ENCODE measurements at places on chromosomes 11 and 22. TPM values are rescaled to one million over a fixed set of nuclear protein-coding genes. Genes with fewer than 3 reads are reported as not detected.

The MS4A6E gene
- not detected for total RNA-seq

The OTUB1 gene
- total RNA-seq, result 140 TPM

The TRIM49D2 gene
- not detected for total RNA-seq

The NXPE4 gene
- total RNA-seq, result not detected

The APOBEC3H gene
- not detected for total RNA-seq

The CFAP300 gene
- total RNA-seq, result 11.3 TPM

The VSIG10L2 gene
- total RNA-seq, result not detected

The TRAF6 gene
- total RNA-seq, result 25.5 TPM

The CARD18 gene
- total RNA-seq, result not detected

The NNMT gene
- 0.64 TPM for total RNA-seq

The HBG1 gene
- not detected for total RNA-seq

The ASPHD2 gene
- total RNA-seq, result 1.4 TPM

The C11orf52 gene
- total RNA-seq, result 1.5 TPM

The PRSS23 gene
- total RNA-seq, result 12.1 TPM

The OR10D3 gene
- not detected for total RNA-seq

The PHETA2 gene
- 0.70 TPM for total RNA-seq

The C11orf21 gene
- total RNA-seq, result not detected

The C22orf31 gene
- not detected for total RNA-seq

The SLC17A6 gene
- not detected for total RNA-seq

The PSMD13 gene
- total RNA-seq, result 199 TPM

The MMP8 gene
- 0.33 TPM for total RNA-seq

The CCDC188 gene
- total RNA-seq, result not detected

GRCh38 chr11:107590460-107591377, at the start of gene ELMOD1:
TSS of gene ELMOD1 (plus strand) at chr11:107591147. CDS start at chr11:107618190, 27,043 bp downstream.
- peak; percentile 65 for DNase-seq

DNA sequence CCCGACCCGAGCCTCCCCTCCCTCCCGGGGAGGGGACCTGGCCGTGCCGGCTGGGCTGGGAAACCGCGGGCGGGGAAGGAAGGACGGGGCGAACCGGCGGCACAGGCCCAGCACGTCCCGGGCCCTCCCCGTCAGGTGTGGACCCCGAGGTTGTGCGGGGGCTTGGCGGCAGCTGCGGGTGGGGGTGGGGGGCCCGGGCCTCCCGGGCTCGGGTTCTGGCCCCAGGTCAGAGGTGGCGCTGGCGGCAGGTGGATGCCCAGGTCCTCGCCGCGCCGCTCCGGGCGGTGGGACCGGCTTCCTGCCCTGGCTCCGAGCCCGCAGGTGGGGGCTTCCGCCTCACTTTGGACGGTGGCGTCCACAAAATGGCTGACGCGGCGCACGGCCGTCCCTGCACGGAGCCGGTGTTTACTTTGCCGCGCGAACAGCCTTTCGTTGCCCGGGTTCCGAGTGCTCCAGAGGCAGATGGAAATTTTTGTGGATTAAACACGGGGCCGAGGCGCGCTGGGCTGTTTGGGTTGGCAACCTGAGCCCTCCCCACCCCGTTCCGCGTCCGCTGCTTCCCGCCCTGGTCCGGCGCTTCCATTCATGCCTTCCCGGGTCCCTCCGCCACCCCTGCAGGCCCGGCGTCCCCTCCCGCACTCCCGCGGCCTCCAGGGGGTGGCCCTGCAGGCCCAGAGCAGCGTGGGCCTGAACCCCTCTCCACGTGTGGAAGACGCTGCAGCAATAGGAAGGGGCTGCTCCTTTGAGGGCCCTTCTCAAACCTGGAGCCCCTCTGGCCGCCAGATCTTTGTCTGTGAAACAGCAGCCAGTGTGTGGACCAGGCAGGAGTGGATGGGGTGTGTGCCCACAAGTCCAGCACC, 92.0 kb upstream of the KCNQ1OT1 start:
- DNase-seq, result no peak

DNA sequence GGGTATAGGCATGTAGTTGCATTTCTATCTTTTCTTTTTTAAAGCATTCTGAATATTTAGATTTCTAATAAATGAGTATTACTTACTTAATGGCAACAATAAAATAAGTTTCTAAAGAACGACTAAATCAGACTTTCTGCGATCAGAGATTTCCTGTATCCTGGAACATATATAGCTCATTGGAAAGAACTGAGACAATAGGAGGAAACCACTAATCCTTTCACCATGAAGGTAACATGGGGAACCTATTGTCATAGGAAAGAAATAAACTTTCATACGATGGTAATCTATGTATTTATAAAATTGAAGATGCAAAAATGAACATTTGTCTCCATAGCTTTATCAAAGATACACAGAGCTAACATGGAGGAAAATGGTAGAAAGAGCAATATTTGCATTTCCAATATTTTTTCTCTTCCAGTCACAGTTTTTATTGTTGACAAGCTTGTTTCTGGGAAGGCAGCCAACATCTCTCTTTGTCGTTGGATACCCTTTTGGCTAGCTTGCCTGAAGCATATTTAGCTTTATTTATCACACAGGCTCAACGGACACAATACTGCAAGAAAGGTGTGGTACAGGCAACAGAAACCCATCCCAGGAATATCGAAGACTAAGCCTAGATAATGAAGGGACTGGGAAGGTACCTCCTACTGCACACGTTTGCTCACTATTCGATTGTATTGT, 293.3 kb upstream of the MPPED2 start:
- peak; percentile 61 for DNase-seq

- peak; percentile 88 for DNase-seq
These were observed 101.2 kb upstream of the HSD17B12 start for GRCh38 chr11:43579171-43579918.

- no peak for DNase-seq
These were observed 110.0 kb downstream of the TIMP3 start for GRCh38 chr22:32911503-32911902.

DNA sequence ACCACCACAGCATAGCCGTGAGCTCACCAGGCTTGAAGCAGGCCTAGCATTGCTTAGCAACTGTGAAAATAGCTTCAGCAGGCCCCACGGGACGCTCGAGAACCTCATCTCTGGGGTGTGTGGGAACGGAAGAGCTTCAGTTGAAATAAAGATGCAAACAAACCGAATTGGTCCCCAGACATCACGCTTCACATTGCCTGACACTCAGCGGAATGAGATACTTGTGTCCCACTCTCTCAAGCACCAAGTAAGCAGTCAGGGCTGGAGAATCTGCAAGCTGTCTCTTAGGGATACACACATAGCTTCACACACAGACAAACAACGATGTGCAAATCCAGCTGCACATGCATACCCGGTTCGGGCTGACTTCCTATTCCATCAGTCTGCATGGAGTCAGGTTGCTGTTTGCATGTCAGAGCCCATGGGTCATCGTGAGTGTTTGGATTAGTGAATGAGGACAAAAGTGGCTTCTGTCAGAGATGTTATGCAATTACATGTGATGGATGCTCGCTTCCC, 205.7 kb downstream of the SNX19 start:
- DNase-seq, result no peak

DNA sequence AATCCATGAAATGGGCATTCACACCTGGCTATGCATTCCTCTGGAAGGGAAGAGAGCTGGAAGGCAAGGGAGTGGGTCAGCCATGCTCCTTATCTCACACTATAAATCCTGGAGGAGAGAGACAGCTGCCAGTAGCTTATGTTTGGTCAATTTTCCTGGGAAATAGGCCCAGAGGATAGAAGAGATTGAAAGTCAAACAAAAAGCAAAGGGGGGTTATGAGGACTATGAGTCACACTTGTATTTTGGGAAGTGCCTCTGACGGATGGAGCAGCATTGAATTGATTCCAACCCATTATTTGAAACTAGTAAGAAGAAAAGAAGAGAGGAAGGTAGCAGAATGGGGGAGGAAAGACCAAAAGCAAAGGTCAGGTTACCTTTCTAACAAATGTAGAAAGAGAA, 25.0 kb downstream of the SNX19 start:
- no peak for DNase-seq

DNA sequence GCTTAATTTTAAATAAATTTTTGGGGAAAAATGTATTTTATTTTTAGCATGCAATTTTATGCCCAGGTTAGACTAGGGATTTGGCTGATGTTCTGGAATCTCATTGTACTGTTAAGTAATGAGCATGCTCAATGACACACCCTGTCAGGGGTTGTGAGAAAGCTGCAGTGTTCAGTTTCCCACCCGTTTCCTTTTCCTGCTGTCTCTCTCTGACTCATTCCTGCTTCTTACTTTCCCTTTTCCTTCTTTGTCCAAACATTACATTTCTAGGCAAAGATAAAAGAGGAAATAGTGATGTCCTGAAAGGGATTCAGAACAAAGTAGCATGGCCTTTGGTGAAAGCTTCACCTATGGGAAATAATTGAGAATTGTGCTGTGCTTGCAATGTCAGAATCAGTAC, 22.7 kb downstream of the OOSP3 start:
- DNase-seq, result peak; percentile 72

GRCh38 chr11:119759324-119759723, 30.3 kb upstream of the NECTIN1 start:
- DNase-seq, result peak; percentile 53

- DNase-seq, result no peak
These were observed at the start of gene SHANK3 for GRCh38 chr22:50672471-50673230. TSS of gene SHANK3 (plus strand) at chr22:50672823.

DNA sequence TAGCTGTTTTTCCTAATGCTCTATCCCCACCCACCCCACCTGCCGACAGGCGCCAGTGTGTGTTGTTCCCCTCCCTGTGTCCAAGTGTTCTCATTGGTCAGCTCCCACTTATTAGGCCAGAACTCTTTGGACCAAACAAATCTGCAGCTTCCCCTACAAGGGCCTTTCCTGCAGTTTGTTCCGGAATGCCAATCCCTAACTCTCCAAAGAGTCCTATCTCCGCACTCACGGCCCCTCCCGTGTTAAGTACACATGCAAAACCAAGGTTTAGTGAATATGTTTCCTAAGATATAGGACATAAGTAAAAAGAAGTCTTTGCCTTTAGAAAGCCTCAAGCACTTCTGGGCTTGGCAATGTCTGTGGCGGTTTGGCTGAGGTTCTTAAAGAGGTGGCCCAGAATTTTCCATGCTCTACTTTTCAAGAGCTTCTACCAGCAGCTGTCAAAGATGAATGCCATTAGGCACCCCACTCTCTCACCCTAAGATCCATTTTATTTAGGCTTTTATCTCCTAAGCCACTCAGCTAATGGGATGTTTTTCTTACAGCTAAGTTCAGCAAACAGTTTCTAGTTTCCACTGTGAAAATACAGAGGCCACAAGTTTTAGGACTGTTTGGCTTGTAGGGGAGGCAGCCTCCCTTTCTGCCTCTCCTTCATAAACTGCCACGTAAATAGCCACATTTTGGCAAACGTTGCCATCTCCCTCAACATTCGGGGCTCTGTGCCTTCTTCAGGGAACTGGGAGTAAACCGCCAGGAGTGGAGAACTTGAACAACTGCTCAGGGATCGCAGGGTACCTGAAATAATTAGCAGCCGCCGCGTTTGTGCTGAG, 1.6 kb downstream of the CD59 start:
- DNase-seq, result no peak

DNA sequence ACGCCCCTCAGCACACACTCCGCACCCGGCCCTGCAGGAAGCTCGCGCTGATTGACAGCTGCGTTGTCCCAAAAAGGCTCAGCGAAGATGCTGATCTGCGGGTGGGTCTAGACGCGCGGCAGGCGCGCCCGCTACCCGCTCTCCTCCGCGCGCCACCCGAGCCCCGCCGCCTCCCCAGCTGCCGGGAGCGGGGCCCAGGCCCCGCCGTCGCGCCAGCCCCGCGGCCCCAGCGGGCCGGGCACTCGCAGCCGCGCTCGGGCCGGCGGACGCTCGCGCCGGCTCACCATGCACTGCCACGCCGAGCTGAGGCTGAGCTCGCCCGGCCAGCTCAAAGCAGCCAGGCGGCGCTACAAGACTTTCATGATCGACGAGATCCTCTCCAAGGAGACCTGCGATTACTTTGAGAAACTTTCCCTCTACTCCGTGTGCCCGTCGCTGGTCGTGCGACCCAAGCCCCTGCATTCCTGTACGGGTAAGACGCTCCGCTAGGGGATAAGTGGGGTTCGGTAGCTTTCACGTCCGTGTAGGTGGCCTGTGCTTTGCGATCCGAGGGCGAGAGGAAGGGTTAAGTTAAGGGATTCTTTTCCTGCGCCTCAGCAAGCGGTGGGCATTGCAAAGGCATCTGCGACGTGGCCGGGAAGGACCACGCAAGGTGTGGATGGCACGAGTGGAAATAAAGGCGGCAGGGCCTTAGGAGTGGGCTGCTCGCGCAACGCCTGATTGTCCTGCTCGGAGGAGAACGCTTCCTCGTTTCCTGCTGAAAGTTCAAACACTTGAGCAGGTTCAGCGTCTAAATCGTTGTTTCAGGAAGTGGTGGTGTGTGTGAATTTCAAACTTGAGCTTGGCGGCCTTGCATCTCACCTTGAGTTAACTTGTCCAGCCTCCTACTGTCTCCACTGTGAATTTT, at the start of gene BARX2:
BARX2 (plus strand) TSS at position 98 of the 907 bp plus-strand sequence; CDS start at position 286, 188 bp downstream.
- DNase-seq, result peak; percentile 94

GRCh38 chr22:16838073-16838472, 12.9 kb upstream of the XKR3 start:
- no peak for DNase-seq

- DNase-seq, result no peak
These were observed 56.3 kb upstream of the TP53I11 start for GRCh38 chr11:45007011-45007410.

- DNase-seq, result no peak
These were observed 153.4 kb downstream of the NCAM1 start for GRCh38 chr11:113114705-113115027.

DNA sequence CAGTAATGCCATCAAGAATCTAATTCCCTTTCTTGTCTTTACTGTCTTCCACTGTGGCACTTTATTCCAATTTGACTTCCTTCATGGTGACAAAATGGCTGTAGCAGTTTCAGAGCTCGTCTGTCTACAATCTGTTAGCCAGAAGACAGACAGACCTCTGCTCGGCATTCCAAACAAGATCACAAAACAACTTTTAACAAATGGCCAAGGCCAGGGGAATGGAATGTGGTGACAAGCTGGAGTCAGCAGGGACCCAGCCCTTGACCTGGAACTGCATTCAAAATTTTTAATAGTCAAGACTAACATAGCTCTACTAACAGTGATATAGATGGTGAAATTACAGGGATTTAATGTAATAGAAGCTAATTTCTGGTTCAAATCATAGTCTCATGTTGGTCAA, 637.2 kb downstream of the ETS1 start:
- DNase-seq, result no peak

GRCh38 chr11:32511926-32512325, 71.7 kb upstream of the EIF3M start:
- peak; percentile 75 for DNase-seq

GRCh38 chr11:33910296-33910957, 18.6 kb upstream of the LMO2 start:
- DNase-seq, result peak; percentile 57

DNA sequence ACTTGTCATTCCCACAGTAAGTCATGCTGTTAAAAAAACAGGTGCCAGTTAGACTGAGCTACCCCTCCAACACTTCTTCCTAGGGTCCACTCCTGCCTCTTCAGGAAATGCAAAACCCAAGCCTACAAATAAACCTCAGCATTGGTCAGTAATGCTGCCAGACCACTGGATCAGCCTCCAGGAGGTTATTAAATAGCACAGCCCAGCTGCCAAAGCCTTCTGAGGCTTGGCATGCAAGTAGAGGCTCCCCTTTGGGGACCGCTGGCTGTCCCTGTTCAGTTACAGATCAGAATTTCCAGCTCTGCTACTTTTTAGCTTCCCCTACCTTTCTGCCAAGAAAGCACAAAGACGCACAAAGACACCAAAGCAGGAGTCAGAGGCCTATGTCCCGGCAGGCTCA, 33.3 kb downstream of the ABTB2 start:
- DNase-seq, result no peak

Data from A673 (cell line).